ENCODE measurements at places on chromosomes 3 and 15.
A peak's percentile ranks its signal among the peaks of the same experiment; 100 is the strongest.

GRCh38 chr3:69811452-69812401 lies 72.5 kb downstream of the MITF start:
- no peak for DNase-seq

DNA sequence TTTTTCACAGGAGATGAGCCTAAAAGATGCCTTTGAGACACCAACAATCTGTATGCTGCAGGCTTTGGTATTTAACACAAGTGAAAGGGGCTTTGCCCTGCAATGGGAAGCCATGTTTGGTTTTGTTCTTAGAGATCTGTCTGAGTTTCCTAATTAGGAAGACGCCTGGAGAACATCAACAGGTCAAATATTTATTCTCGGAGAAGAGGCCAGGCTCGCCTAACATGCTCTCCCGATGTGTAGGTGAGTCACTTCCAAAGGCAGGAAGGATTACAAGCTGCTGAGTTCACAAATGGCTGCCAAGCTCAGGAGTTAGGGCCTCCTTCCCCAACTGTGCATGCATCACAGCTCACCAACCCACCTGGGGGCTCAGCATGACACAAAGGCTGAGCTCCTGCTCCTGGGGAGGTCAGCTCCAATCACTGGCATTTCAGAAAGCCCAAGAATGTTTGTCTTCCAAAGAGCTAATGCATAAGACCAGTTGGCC lies 119.5 kb upstream of the PRICKLE2 start:
- DNase-seq = no peak

DNA sequence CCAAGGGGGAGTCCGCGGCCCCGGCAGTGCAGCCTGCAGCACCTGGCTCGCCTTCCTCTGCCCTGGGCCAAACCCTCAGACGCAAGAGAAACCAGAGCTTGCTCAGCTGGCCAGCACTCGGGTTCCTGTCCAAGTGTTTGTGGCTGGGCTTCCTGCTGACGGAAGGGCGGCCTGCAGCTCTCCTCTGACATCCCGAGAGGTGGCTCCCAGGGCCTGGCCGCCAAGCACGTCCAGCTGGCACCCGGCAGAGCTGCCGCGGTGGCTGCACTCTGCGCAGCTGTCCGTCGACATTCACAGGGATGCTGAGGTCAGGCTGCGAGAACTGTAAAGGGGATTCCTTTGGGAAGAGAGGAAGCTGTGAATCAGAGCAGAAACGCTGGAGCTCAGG lies 85.6 kb downstream of the CPN2 start:
- DNase-seq = no peak

DNA sequence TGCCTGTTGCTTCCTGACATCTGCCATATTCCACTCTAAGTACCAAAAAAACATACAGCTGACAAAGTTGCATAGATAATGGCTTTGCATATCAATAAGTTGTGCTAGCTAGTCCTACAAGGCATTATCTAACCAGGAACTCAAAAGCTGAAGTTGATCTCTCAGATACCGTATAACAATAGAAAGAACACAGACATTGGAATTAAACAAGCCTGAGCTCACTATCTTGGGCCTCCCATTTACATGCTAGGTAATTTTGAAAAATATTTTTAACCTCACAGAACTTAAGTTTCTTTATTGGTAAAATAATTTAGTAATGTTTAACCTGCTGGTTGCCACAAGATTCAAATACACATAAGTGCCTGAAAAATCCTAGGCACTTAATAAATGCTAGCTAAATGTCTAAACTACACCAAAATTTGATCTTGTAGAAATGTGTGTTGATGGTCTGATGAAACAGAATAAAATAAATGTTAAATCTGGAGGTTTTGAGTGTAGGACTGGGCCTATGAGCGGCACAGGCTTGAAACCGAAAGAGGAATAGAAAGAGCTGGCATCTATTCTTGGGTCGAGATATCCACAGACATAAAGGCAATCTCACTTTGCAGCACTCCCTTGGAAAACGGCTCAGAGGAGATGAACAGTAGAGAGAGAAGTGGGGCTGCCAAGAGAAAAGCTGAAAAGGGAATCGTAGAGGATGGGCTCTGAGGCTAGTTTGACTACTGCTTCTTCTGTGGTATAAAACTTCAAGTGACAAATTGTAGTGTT lies 29.9 kb upstream of the TTC14 start:
- DNase-seq = no peak

DNA sequence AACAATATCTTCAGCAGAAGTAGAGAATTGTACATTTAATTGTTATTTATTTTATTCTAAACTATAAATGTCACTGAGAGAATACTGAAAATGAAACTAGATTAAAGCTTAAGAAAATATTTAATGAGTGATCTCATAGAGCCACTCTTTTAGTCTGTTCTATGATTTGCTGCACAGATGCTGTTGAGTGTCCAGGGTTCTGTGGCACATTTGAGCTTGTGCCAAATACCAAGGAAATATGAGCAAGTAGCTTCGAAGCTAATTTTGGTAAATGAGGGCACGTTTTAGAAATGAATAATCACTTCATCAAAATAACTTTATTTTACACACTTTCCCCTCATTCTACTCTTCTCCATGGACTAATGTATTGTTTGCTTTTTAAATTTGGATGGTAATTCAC lies 53.6 kb upstream of the THRB start:
- no peak for DNase-seq

DNA sequence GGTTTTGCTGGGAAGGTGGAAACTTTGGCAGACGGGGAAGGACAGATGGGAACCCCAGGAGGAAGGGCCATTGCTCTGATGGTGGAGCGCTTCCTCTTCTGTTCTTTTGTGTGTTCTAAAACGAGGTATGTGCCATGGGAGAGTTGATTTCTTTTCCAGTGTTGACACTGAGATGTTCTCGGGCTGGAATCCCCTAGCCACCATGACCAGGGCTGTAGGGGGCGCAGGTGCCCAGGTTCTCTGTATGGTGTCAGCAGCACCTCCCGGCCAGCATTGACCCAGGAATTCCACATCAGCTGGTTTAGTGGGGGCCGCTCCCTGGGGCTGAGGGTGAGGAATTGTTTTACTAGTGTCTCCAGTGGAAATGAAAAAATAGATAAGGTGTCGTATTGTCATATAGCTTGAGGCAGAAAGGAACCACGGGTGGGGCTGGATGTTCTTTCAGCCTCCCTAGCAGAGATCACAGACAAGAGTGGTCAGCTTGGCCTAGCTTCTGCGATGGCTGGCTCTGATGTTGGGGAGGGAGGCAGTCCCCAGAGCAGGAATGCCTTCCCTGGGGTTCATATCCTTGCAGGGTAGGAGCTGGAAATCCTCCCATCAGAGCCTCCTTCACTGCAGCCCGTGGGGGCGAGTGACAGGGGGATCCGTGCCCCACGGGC lies 34.2 kb upstream of the ACAD9 start:
- no peak for DNase-seq

GRCh38 chr15:65309882-65310418 lies 5.5 kb downstream of the RNU5B-1 start:
- DNase-seq = no peak

DNA sequence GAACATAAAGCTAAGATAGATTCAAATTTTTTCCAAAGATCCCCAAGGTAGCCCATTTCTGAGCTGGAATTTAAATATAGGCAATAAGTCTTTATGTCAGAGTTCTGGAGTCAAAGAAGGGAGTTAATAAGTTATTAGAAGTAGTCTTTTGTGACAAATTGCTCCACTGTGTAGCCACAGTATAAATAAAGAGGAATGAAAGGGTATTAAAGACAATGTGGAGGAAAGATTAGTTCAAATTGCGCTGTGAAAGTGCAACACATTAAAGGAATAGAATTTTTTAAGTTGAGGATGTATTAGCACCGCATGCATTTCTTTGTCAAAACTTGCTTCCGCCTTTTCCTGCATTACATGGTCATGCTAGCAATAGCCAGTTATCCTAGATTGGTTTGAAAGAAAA lies 666.6 kb upstream of the CCDC54 start:
- DNase-seq = no peak

DNA sequence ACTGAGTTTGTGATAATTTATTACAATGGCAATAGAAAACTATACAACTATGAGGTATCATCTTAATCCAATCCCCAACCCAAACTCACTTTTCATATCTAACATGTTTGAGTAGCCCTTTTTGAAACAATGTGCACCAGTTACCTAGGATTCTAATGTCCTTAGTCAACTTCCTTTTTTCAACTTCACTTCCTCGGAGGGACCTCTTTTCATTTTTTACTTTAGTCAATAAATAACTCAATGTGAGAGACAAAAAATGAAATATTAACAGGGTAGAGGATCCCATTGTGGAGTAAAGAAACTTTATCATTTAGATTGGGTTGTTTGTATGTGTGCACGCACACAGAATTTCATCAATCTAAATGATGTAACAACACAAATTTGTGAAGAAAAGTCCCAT lies 193.6 kb upstream of the LRRC3B start:
- no peak for DNase-seq

DNA sequence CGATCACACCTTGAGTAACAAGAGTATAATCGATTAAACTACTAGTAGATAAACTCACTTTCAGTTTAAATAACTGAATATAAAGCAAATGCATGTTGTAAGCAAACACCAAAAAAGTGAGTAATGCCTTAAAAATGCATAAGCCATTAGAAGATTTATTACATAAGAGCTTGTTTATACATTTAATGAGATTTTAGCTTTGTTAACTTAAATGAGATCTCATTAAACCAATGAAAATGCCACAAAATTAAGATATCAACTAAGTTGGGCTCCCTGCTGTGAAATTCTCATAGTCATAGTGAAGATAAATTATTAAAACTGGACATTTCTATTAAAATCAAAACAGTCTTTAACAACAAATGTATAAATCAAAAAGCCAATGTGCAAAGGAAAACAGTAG lies 701.2 kb downstream of the NLGN1 start:
- DNase-seq = no peak

DNA sequence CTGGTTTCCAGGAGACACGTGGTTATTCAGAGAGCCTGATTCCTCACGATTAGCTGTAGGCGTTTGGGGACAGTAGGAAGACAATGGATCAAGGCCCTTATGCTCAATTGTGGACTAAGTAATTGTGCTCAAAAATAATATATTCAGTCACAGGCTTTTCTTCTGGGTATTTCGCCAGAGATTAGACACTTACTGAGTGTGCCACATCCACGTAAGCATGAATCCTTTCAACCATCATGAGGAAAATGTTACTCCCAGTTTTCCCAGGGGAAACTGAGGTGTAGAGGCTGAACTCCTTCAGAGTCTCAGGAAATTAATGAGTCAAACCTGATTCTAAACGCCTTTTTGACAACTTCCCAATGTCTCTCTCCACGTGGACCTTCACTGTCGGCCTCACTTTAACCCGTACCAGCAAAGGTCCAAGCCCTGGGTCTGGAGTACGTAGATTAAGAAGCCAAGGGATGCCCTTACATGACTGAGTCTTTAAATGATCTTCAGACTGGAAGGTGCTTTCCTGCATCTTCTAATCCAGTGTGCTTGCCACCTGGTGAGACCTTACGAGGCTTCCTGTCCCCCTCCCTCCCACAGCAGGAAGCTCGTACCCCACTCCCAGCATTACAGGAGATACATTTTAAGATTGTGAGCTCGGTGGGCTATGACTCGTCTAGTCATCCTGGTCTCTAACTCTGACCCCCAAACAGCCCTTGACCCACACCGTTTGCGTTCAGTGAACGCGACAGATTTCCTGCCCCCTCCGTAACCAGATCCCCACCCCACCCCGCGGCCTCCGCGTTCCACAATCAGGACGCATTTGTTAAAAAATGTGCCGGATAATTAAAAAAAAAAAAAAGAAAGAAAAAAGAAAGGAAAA lies 1.7 kb downstream of the PKM start:
- DNase-seq = peak; percentile 53

DNA sequence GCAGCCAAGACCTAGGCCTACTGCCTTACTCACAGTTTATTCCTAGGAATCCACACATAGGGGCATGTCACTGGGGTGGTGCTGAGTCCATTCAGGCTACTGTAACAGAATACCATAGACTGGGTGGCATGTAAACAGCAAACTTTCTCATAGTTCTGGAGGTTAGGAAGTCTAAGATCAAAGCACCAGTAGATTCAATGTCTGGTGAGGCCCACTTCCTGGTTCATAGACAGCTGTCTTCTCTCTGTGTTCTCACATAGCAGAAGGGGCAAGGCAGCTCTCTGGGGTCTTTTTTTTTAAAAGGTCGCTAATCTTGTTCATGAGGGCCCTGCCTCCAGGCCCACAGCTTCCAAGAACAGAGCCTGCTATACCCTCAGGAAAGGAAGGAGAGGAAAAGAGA lies 113.9 kb upstream of the MANF start:
- DNase-seq = no peak

- DNase-seq = no peak
Measured at GRCh38 chr3:100173961-100174360, 59.7 kb upstream of the FILIP1L start.

DNA sequence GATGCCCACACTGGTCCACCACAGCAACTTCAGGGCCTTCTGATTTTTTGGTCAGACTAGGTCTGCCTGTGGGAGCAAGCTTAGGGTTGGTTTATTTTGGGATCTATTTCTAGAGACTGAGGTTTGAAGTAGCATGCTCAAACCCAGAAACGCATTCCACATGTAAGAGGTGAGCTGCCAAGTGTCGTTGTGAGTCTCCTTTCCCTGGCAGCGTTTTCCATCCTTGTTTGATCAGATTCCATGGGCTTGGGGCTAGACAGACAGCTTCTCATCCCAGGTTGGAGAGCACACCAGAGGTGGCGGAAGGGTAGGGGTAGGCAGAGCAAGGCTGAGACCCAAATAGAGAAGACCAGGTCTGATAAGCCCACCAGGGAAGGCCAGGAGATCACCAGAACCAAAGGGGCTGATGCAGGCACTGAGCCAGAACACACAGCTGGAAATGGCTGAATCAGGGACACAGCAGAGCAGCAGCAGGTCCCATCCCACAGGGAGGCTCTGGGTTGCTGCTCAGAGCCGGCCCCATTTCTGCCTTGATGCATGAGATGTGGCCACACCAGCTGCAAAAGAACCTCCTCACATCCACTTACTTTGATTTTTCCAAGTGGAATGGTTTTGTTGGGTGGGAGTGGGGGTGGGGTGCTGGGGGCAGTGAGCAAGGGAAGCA lies 186.8 kb downstream of the THSD4 start:
- DNase-seq = no peak

DNA sequence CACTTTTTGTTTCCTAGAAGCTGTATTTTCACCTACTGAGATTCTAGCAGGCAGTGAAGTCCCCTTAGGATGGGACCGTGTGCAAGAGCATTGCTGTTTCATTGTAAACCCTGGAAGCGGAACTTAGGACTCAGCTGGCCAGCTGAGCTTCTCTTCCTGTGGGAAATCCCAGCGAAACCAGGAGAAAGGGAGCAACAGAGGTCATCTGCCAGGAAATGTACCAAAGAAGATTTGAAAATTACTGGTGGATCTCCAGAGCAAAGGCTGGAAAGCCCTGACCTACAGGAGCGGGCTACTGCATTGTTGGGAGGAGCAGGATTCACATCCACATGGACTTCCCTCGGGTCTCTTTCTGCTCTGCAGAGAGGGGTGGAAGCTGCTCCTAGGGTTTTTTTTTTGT lies 7.6 kb upstream of the ADPRH start:
- DNase-seq = no peak

- no peak for DNase-seq
Measured at GRCh38 chr15:78063970-78064385, 13.5 kb downstream of the TBC1D2B start.

DNA sequence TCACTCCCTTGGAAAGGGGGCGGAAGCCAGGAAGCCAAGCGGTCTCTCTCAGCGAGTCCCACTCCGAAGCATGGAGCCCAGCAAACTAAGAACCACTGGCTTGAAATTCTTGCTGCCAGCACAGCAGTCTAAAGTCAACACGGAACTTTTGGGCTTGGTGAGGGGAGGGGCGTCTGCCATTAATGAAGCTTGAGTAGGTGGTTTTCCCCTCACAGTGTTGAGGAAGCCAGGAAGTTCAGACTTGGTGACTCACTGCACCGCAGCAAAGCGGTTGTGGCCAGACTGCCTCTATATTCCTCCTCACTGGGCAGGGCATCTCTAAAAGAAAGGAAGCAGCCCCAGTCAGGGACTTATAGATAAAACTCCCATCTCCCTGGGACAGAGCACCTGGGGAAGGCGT lies 665.4 kb upstream of the CBLB start:
- DNase-seq = peak; percentile 51

All from activated naive CD4-positive, alpha-beta T cell treated with anti-CD3 and anti-CD28 coated beads, Interleukin-2, amount 10 ng/mL, durations not matched to agents 7 days and 5 days (primary cell).